ENCODE measurements at places on chromosomes 3 and 15. TPM values are rescaled to one million over a fixed set of nuclear protein-coding genes. Genes with fewer than 3 reads are reported as not detected.

Gene PRICKLE2
- total RNA-seq, result 11.6 TPM

Gene NR2E3
- 0.09 TPM for total RNA-seq

- DNase-seq, result no peak
Measured at GRCh38 chr15:79474252-79474651, 42.1 kb downstream of the MINAR1 start.

- DNase-seq, result peak; percentile 91
Measured at GRCh38 chr3:157542711-157543500, 39.7 kb upstream of the VEPH1 start.

GRCh38 chr15:82570721-82571508 lies 30.7 kb upstream of the RPS17 start:
- peak; percentile 27 for DNase-seq

GRCh38 chr3:24387000-24387399 lies 107.7 kb downstream of the THRB start:
- DNase-seq, result peak; percentile 5
